RWPE1 (cell line): ENCODE measurements at places on chromosomes 1 and 21.

DNA sequence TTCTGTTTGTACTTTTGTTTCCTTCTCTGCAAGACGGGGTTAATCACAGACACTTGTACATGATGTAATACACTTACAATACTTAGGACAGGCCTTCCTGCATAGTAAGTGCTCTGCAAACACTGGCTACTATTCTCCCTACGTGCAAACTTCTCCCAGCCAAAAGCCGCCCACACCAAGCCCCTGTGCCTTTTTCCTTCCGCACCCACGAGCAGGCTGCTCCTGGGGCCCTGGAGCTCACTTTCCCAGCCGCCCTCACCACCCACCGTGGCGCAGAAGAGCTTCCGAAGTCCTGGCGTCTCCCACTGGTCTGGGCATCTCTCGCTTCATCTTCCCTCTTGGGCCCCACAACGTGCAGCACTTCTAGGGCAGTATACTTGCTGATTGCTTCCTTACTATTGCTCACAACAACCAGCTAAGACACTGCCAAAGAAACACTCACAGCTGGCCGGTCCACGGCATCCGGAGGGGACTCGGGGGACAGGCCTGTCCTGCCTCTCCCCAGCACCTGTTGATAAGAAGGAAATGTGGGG lies 22.5 kb upstream of the GPR157 start:
- DNase-seq: no peak

GRCh38 chr1:37822906-37823815 lies 15.2 kb upstream of the YRDC start:
- DNase-seq: no peak

GRCh38 chr1:12595757-12596006 lies 22.3 kb downstream of the DHRS3 start:
- no peak for DNase-seq

DNA sequence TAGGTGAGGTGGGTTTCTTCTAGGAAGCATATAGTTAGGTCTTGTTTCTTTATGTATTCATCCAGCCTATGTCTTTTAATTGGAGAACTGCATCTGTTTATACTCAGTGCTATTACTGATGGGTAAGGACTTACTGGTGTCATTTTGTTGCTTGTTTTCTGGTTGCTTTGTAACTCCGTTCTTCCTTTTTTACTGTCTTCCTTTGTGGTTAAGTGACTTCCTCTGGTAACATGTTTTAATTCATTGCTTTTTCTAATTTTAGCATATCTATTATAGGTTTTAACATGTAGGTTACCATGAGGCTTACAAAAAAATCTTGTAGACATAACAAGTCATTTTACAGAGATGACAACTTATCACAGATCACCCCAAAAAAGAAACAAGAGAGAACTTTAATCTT lies 160.8 kb downstream of the VAV3 start:
- no peak for DNase-seq

DNA sequence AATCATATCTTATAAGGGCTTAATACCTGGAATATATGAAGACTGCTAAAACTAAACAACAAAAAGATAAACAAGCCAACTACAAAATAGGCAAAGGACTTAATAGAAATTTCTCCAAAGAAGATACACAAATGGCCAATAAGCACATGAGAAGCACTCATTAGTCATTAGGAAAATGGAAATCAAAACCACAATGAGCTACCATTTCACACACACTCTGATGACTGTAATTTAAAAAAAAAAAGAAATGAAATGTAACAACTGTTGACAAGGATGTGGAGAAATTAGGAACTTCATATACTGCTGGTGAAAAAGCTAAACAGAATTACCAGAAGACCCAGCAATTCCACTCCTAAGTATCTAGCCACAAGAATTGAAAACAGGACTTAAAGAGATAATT lies 374.2 kb upstream of the ZP4 start:
- DNase-seq: no peak

- no peak for DNase-seq
Measured at GRCh38 chr1:245378311-245378722, 223.5 kb downstream of the KIF26B start.

GRCh38 chr1:198788561-198789064 lies 149.8 kb downstream of the PTPRC start:
- DNase-seq: no peak

GRCh38 chr1:184036517-184036949 lies 995 bp downstream of the COLGALT2 start:
- no peak for DNase-seq

DNA sequence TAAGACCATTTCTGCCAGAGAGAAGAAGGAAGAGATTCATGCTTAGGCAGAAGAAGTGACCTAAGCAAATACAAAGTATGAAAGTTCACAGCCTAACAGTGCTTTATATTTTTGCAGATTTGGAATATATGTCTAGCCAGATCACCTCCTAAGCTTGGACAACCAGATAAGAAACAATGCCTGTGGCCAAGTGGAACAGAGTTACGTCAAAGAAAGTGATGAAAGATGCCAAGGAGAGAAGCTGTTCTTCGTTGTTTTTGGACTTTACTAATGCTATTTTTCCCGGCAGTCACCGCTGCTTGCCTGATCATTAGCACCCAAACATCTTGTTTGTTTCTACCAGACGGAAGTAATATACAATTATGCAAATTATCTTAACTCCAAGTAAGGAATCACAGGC lies 489.2 kb upstream of the C1orf87 start:
- DNase-seq: no peak

DNA sequence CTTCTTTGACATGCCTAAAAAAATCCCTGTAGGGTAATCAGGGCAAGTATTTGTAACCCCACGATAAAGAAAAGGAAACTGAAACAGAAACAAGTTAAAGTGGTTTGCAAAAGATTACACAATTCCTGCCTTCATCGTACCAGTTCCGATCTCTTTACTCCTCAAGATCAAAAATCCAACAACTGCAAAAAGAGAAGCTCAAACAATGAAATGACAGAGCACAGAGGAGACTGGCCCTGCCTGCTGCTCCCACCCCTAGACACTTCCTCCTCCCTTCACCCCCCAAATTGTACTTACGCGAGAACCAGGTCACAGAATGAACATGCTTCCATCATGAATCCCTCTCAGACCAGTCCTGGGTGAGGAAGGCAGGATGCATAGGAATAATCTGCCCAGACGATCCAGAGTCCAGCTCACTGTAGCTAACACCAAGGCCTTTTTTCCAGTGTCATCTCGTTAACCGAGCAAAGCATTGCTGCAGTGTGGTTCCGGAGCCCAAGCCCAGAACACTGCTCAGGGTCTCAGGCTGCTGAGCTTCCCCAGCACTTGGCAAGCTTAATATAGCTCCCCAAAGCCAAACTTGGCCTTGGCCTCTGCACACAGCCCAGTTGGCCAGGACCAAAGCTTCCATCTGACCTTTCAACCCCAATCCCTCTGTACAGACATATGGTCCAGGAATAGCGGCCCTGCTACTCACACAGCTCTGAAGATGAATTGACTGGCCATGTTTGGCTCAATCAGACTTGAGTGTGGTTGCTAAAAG lies 20.3 kb downstream of the RXRG start:
- DNase-seq: no peak

DNA sequence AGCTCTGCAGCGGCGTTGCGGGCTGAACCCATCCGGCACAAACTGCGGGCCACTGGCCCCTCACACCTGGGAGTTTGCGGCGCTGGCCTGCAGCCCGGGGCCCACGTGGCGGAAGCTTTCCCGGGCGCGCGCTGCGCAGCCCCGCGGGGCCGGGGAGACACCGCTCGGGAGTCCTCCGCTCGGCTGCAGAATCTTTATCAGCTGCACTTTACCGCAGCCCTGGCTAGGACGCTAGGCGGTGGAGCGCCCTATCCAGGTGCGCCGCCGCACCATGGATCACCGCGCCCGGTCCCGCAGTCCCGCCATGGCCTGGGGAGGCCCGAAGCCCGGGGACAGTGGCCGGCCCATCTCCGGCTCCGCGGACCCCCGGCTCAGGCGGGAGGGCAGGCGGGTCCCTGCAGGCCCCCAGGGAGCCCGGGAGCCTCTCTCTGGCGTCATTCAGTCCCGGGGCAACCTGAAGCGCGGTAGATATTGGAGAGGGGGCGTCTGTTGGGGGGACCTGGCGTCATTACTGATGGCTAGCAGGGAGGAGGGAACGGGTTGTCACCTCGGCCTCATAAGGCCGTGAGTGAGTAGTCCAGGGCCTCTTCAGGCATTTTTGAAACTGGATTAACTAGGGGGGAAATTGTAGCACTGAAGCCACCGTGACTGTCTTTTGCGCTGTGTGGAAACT lies 5.7 kb upstream of the OLIG2 start:
- no peak for DNase-seq

DNA sequence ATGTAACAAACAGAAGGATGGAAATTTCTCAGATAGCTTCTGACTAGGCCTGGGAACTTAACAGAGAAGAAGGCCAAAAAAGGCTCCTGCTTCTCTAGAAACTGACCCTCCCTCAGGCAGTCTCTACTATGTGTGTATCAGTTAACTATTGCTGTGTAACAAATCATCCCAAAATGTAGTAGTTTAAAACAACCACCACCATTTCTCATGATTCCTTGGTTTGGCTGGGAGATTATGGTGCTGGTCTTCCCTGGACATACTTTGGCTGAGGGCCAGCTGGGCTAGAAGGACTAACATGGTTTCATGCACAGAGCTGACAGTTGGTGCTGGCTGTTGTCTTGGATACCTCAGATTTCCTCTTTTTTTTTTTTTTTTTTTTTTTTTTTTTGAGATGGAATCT lies 26.2 kb upstream of the CNN3 start:
- DNase-seq: no peak
